ENCODE measurements at places on chromosomes 7 and 10.
A peak's percentile ranks its signal among the peaks of the same experiment; 100 is the strongest.

DNA sequence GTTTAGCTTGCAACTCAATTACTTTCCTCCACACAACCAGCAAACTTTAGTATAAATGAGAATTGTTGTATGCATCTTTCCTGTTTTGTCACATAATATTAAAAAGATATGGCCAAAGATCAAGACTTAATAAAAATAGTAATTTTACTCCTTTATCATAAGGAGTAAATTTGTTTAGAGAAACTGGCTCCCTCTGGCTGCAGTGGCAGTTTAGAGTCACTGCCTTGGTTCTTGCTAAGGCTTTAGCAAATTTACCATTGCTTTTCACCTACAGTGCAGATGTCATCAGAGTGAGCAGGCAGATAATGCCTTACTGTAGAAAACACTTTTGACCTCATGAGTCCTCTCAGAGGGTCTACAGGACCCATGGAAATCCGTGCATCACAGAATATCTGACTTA is 2.6 kb downstream of the PRPF18 start:
- DNase-seq, result no peak

GRCh38 chr7:83178796-83179195 is 16.1 kb upstream of the PCLO start:
- no peak for DNase-seq

DNA sequence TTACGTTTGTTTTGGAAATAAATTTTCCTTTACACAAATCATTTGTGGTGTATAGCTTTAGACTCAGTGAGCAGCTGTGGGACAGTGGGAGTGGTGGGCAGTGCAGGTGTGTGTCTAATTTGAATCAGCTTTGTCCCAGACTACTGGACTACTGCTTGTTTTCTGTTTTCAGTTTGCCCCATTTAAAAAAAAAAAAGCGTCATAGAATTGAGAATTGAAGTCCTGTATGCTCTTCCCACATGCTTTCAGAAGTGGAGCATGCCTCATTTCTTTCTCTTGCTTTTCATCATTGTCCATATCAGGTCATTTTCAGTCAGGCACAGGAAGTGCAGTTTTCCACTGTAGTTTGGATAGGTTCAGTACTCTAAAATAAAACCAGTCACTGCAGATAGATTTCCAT is 66.1 kb downstream of the SHH start:
- no peak for DNase-seq

DNA sequence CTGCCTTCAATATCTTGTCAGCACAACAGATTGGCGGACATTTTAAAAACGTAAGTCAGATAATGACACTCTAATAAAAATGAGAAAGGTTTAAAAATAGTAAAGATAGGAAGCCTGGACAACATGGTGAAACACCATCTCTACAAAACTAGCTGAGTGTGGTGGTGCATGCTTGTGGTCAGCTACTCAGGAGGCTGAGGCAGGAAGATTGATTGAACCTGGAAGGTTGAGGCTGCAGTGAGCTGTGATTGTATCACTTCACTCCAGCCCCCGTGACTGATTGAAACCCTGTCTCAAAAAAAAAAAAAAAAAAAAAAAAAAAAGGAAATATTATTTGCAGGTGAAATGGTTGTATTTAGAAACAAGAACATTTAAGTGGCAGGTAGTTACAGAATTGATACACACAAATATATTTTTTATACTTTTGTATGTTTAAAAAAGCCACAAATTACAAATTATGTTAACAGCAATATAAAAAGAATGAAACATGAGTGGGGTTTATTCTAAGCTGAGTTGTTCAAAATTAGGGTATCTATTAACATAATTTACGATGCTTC is 141.9 kb downstream of the ADK start:
- no peak for DNase-seq

DNA sequence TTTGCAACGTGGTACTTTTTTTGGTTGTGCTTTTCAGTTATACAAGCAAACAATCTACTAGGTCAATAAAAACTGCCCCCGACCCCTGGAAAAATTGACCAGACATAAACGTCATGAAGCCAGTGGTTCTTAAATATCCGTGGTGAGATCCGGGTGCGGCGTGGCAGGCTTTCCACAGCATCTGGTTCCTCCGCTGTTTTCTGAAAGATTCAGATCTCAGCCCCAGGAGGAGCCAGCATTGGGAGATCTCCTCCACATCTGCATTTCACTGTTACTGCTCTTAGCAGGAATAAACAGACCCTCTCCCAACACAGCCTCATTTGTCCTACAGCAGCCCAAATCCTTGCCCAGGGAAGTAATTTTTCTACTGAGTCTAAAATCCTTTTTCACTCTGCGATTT is 664.3 kb upstream of the FOXK1 start:
- DNase-seq, result no peak

DNA sequence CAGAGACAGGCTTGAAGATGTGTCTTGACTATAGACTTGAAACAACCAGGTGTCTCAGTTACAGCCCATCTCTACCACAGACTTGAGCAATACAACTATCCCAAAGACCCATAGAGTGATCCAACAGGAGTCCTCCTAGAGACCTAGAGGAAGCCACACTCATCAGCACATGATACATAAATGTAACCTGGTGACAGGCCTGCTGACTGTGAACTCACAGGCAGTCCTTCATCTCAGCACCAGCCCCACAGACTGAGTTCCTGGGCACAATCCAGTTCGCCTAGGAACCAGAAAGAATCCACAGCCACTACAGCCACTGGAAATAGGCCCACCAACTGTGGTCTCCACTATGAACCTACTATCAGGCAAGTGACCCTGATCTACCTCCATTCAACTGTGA is 121.3 kb downstream of the MACC1 start:
- no peak for DNase-seq

DNA sequence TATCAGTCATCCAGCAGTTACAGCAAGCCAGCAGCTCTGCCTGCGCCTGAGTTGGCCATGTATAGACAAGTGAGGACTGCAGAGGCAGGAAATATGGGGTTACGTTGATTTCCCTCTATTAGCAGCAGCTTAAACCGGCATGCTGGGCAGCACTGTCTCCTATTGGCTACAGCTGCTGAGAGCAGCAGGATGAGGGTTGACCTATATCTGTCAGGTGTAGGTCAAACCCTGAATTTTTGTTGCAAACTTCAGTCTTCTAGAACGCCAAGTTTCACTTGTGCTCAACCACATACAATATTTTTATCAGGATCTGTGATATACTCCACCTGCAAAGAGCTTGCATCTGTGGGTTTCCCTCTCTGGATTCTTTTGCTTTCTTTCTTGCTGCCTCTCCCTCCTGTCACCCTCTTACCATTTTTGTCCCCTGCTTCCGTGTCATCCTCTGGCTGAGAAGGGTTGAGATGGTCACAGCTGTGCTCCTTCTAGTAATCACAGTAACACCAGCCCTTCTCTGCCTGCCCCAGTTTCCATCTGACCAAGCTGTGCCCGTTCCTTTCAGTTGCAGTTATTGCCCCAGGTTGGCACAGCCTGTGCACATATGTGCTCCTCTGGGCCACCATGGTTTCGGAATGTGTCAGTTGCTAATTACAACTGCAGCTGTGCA is 23.8 kb upstream of the GLCCI1 start:
- peak; percentile 37 for DNase-seq

DNA sequence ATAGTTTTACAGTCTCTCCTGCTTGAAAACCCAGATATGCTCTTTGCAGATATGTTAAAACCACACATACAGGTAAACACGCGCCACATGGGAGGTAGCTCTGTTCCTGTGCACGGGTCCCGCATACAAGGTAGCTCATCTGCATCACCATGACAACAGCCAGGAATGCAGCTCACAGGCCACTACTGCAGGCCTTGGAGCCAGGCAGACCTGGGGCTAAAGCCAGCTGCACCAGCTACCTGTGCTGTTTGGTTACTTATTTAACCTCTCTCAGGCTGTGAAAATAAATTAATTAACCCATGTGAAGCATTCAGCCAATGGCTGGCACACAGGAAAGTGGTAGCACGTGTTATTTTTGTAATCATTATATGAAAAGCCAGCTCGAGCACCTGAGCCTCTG is 428.3 kb downstream of the TNS3 start:
- DNase-seq, result no peak

DNA sequence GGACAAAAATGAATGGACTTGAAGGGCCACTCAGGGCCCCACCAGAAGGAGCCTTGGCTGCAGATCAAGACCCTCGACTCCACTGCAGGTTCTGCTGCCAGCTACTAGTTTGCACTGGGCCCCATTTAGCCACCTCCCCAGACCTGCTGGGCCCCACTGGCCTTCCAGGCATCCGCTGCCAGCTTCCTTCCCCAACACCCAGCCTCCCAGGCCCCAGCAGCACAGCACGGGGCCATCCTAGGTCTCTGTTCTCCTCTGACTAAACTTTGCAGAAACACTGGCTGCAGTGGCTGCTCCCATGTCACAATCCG is 277.4 kb upstream of the KLF14 start:
- DNase-seq, result no peak

DNA sequence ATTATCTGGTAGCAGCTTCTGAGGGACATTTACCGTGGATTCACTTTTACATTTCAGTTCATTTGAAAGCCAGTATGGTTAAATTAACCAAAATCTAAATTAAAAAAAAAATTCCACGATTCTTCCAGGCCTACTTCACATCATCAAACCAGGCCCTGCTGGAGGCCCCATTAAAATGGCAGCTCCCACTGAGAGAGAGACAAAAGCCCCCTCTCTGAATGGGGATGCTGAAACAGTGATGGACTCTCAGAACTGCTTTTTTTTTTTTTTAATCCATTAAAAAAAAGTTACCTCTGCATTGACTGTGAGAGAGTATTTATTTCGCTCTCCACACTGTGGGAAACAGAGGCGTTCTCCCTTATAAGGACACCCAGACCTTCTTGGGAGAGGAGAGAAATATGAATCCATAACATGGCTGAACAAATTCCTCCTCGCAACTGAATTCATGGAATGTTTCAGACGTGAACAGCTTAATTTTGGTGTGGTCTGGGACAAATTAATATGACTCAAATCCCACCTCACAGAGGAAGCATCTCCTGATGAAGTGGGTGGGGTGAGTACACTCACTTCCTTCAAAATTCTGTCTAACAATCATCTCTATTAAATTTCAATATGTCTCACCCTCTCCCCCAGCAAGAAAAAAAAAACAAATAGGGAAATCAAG is 73.5 kb downstream of the SAMD9 start:
- DNase-seq, result no peak

- DNase-seq, result no peak
These were observed 309.0 kb downstream of the GPAM start for GRCh38 chr10:111874576-111874975.

- no peak for DNase-seq
These were observed 637.7 kb downstream of the PARD3 start for GRCh38 chr10:34177445-34177844.

DNA sequence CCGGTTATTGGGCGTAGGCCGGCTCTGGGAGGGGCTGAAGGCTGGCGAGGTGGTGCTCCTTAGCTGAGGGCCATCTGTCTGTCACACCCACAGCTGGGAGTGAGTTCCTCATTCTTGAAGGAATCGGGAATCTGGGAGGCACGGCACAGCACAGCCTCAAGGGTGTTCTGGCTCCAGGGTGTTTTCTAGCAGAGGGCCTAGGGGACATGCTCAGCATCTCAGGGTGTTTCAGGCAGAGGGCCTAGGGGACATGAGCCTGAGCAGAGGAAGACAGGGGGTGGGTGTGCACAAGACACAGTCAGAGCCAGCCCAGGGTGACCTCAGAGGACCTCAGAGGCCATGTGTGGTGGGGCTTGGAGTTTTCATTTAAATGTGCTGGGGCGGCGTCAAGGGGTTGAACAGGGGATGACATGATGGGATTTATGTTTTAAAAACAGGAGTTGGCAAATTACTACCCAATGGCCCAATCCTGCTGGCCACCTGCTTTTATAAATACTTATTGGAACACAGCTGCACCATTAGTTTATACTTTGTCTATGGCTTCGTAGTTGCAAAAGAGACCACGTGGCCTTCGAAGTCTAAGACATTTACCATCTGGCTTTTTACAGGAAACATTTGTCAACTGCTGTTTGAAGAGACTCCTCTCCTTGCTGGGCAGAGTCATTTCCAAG is 121.6 kb downstream of the PRKAG2 start:
- DNase-seq, result no peak

- DNase-seq, result peak; percentile 50
These were observed 57.3 kb upstream of the CCDC71L start for GRCh38 chr7:106717955-106718871.

GRCh38 chr7:131956864-131957263 is 400.4 kb upstream of the PODXL start:
- no peak for DNase-seq

- DNase-seq, result no peak
These were observed 562.8 kb downstream of the SUGCT start for GRCh38 chr7:40697653-40698052.

GRCh38 chr10:36555036-36555435 is 570.4 kb upstream of the ANKRD30A start:
- DNase-seq, result no peak

GRCh38 chr10:11189582-11190376 is 172.1 kb downstream of the CELF2 start:
- no peak for DNase-seq

DNA sequence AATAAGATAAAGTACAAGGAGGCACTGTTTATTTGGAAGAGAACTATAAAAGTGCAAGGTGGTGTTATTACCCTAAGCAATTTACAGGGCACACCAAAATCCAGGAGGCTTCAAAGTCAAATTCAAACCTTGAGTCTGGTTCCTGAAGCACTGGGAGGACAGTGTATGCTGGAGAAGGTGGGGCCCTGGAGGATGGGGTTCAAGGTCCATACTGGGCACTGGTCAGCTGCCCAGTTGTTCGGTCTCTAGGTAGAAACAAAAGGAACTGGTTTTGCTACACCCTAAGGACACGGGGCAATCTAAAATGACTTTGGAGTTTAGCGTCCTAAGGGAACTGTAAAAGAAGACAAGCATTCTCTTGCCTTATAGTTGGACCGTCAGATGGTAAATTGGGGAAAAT is 78.4 kb upstream of the ELMO1 start:
- DNase-seq, result no peak

- no peak for DNase-seq
These were observed 183.4 kb downstream of the PRKCQ start for GRCh38 chr10:6396652-6397051.

DNA sequence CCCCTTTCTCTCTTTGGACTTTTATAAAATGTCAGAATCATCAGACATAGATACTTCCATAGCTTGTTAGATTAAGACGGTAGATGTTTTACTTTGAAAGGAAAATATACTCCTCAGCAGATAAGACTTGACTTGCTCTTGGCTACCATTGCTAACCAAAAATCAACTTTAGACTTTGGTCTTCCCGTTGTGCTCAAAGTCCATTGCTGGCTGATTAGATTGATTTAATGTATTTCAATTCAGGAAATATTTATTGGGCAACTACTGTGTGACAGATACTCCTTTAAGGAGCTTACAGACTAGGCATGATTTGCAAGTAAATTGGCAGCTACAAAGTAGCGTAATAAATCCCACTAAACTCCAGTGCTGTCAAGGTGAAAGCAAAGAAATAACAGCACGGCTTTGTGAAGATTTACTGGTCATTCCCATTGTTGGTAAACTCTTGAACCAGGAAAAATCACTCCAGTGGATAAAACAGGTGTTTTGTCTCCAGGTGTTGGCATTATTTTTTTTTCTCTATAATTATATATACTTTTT is 95.7 kb upstream of the ARMC3 start:
- no peak for DNase-seq

GRCh38 chr10:28981007-28981406 is 303.7 kb downstream of the BAMBI start:
- DNase-seq, result no peak

- no peak for DNase-seq
These were observed 80.3 kb upstream of the GNAI1 start for GRCh38 chr7:80054356-80054755.
